Amniotic stem cell (primary cell): ENCODE measurements at places on chromosomes 7 and 10.

GRCh38 chr7:16978358-16979244, 96.8 kb upstream of the AGR3 start:
- peak; percentile 59 for DNase-seq

GRCh38 chr10:109412353-109412752, 511.0 kb downstream of the XPNPEP1 start:
- DNase-seq: no peak

DNA sequence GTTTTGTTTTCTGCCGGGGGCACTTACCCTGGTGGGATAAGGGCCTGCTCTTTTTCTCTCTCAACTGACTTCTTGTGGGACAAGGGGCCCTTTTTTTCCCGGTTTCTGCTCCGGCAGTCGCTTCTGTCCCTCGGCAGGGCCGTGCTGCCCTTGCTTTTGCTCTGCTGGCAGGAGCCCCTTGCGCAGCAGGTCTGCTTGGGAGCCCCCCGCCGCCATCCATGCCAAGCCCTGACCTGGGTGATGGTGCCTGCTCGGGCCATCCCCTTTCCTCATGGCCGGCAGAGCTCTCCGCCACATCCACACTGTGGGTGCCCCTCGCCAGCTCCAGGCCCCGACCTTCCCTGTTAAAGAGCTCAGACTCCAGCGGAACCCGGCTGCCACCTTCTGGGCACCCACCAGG, 47.0 kb upstream of the ZNF32 start:
- no peak for DNase-seq

DNA sequence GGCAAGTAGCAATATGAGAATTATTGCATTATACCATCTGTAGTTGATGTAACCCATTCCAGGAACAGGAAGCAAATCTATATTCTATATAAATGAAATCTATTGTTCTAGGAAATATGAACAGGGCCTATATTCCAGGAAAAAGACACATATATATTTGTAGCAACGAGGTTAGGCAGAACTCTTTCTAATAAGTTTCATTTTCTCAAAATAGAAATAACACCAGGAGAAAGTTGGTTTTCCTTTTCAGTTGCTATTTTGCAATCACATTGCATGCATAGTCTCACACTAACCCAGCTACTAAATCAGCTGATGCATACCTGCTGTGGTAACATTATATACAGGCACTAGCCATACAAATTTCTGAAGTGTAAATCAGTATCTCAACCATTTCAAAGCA, 6.2 kb upstream of the IFIT2 start:
- no peak for DNase-seq

DNA sequence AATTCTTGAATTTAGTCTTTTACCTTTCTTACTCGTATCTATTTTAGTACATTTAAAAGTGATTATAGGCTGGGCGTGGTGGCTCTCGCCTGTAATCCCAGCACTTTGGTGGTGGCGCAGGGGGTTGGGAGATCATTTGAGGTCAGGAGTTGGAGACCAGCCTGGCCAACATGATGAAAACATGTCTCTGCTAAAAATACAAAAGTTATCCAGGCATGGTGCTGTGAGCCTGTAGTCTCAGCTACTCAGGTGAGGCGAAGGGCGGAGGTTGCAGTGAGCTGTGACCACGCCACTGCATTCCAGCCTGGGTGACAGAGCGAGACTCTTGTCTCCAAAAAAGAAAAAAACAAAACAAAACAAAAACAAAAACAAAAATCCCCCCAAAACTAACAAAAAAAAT, 12.2 kb downstream of the PRKCQ start:
- no peak for DNase-seq

DNA sequence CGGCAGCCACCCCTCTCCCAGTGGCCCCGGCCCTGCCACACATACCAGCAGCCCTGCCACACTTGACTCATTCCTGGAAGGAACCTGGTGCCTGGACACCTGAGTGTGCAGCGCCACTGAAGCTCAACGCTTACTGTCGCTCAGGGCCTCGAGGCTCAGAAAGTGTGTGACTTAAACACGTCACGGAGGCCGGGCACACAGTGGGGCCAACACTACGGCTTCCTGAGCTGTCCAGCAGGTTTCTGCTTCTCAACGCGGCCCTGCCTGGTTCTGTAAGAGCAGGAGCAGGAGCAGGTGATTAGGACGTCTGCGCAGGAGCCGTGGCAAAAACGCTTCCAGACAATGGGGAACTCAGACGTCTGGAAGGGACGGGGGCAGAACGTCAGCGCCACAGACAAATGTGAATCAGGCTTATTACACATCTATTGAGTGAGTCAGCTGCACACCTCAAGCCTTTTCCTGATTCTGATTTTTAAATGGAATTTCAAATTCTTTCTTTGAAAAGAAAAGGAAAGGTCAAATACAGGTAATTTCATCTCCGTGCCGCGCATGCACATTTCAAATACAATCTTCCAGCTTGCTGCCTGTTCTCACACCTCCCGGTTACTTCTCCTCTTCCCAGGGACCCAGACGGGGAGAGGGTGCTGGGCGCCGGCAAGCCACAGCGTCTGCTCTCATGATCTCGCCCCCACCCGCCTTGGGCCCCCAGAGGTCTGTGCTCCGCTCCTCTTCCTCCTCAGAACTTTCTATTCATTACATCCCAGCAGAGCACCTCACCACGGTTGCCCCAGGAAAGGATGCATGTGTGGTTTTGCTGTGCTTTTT, 66.6 kb downstream of the ADARB2 start:
- no peak for DNase-seq
